Vein endothelial cell (primary cell): ENCODE measurements at places on chromosomes 1 and 21. TPM values are rescaled to one million over a fixed set of nuclear protein-coding genes. Genes with fewer than 3 reads are reported as not detected.

The RHEX gene
- not detected in 2 replicates for total RNA-seq

The TTLL10 gene
- not detected in 2 replicates for total RNA-seq

The TRIM45 gene
- 0.98 and 1.4 TPM in 2 replicates for total RNA-seq

The SEC16B gene
- 0.65 and 1.2 TPM in 2 replicates for total RNA-seq

The RBBP5 gene
- 16.7 and 19.8 TPM in 2 replicates for total RNA-seq

The C1QB gene
- not detected in 2 replicates for total RNA-seq

The C1orf232 gene
- not detected in 2 replicates for total RNA-seq

The NPHS2 gene
- total RNA-seq = not detected in 2 replicates

The OR2L13 gene
- total RNA-seq = not detected in 2 replicates

The DIO1 gene
- not detected in 2 replicates for total RNA-seq

The GJB4 gene
- total RNA-seq = not detected in 2 replicates
